ENCODE measurements at places on chromosomes 13 and 19. TPM values are rescaled to one million over a fixed set of nuclear protein-coding genes. Genes with fewer than 3 reads are reported as not detected.
A peak's percentile ranks its signal among the peaks of the same experiment; 100 is the strongest.

DNA sequence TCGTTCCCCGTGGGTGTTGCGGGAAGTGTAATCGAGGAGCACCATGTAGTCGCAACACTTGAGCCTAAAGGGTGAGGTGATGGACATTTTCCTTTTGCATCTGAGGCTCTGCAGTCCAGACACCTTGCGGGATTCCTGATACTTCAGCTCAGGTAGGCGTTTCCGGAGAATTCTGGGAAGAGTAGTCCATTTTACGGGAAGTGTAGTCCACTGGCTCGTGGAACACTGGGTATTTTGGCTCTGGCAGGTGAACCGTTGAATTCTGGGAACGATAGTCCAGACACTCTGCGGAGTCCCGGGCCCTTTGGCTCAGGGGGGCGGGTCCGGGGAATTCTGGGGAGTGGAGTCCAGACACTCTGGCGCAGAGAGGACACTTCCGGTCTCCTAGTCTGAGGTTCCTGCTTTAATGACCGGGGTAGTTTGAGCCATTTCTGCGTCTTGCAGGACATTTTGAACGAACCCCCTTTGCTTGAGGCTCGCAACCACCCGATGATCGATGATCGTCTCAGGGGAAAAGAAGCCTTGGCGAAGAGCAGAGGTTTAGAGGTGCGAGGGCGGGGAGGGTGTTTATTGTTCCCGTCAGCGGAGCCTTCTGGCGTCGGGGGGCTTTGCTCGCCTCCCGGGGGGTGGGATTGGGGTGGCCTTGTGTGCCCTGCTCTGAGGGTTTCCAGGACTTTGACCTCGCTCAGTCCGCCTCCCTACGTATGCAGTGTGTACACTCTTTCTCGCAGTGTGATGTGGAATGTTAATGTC lies at the start of gene ZNF223:
Gene ZNF223 (plus strand): TSS at position 387 of the 753 bp plus-strand sequence. CDS start 3,141 bp downstream, outside the sequence.
- H3K4me3 ChIP-seq, result peak within 1 kb of the TSS; percentile 84
- H3K27me3 ChIP-seq, result peaks cover 12% of the 10 kb centered on the region
- DNase-seq, result peak; percentile 79
- peak within 1 kb of the TSS; percentile 54 for H3K27ac ChIP-seq

DNA sequence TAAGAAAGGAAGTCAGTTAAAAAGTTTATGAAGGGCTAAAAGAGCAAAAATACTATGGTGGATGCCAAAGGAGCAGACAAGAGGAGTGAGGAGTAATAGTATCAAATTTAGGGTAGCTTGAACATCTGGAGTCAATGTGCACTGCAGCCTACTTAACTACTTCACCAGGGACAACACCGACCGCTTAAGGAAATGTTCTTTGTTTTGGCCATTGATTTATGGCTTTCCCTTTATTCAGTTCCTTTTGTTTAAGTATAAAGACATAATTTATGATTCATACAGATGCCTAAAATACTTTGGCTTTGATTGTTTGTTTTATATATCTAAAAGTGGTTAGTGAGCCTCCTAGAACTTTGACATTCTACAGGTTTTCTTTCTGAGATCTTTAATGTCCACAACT lies 276.3 kb upstream of the PRR20A start:
- DNase-seq, result no peak
- H3K27ac ChIP-seq, result no peak overlapping the region
- no peaks in the 10 kb centered on the region for H3K4me1 ChIP-seq
- no peak overlapping the region for H3K4me3 ChIP-seq
- H3K36me3 ChIP-seq, result peaks cover 9% of the 10 kb centered on the region

DNA sequence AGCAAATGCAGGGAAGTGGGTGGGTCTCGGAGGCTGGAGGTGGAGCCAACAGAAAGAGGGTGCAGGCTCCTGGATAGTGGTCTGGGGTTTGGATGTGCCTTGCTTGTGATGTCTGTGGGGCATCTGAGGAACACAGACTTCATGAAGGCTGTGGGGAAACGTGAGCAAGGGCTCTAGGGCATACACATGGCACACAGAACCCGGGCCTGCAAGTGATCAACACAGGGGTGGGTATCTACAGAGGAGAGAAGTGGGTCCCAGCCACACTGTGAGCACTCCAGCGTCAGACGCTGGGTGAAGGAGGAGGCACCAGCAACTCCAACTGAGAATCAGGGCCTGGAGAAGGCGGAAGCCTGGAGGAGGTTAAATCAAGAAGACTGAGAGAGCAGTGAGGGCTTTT lies 5.4 kb upstream of the UBE2M start:
- no peaks in the 10 kb centered on the region for H3K36me3 ChIP-seq
- H3K4me3 ChIP-seq, result peak overlapping the region; percentile 67
- peaks cover 3% of the 10 kb centered on the region for H3K27me3 ChIP-seq

Gene ERCC2
- 18.1 TPM for total RNA-seq

Gene GSX1
- not detected for total RNA-seq
